ENCODE measurements at places on chromosomes 13 and 19. TPM values are rescaled to one million over a fixed set of nuclear protein-coding genes. Genes with fewer than 3 reads are reported as not detected.

DNA sequence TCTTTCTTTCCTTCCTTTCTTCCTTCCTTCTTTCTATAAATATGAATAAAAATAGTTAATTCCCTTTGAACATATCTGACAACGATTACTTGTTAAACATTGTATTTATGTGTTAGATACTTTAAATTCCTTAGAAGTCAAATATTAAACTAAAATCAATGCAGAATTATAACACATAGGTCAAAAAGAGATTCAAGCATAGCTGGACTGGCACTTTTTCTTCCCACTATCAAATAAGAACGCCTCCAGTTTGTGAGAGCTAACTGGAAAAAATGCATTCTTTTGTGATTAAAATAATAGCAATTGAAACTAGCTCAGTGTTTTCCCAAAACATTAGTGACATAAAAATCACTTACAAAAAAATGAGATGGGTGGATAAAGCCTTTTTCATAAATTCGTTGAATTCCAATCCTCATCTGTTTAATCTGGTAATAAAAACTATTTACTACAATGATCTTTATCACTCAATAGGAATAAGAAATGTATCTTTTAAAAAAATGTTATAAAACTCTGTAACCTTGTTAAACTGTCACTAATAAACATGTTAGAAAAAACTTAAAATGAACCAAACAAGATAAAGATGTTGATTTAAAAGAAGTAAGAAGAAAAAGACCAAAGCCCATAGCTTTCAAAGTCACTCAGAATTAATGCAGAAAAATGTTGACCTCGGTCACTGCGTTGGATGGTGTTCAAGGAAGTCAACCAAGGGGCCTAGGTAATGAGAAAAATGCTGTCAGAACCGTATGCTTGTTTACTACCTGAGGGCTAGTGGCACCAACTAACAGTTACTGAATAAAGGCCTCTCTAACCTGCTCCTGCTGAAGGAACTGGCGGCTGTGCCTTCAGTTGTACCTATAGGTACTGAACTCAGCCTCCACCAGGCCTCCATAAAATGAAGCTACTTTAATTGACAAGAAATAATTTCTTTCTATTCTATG, 1039.5 kb upstream of the SLC10A2 start:
- no peaks in the 10 kb centered on the region for H3K36me3 ChIP-seq
- no peak for DNase-seq
- H3K4me3 ChIP-seq, result no peak overlapping the region
- H3K4me1 ChIP-seq, result no peaks in the 10 kb centered on the region

DNA sequence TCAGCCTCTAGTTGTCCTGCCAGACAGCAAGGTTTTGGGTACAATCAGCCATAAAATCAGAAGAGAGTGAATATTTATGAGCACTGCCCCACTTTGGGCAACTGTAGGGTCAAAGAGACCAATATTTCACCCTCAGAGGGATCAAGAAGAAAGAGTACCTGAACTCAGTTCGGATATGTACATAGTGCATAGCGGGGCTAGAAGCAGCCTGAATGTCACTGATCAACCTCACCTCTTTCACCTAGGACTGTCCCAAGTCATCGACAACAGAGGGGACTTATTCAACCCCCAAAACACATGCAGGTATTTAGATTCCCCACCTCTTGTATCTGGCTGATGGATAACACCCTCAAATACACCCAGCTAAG, 446.9 kb downstream of the COG6 start:
- no peak overlapping the region for H3K4me3 ChIP-seq
- H3K4me1 ChIP-seq, result no peaks in the 10 kb centered on the region
- no peak for DNase-seq
- H3K36me3 ChIP-seq, result no peaks in the 10 kb centered on the region

Gene SBSN
- not detected for total RNA-seq

DNA sequence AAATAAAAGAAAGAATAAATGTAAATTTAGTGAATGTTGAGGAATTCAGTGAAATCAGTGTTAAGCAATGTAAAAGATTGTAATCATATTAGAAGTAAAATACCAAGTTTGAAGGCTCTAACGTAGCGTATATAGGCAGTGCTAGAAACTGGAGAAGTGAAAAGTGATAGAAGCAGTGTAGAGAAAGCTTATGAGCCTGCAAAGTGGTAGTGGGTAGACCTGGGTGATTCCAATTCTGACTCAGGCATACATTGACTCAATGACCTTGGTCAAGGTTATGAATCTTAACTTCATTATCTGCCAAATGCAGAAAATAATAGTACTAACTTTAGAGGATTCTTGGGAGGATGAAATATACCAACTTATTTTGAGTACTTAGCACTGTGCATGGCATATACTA, 4.1 kb downstream of the SLC10A2 start:
- H3K27me3 ChIP-seq, result no peaks in the 10 kb centered on the region
- no peak overlapping the region for H3K27ac ChIP-seq
- no peaks in the 10 kb centered on the region for H3K4me1 ChIP-seq

GRCh38 chr13:62115831-62116230, 700.2 kb upstream of the PCDH20 start:
- no peaks in the 10 kb centered on the region for H3K36me3 ChIP-seq
- H3K27ac ChIP-seq, result no peak overlapping the region
- no peak for DNase-seq
- no peaks in the 10 kb centered on the region for H3K27me3 ChIP-seq
- no peak overlapping the region for H3K4me3 ChIP-seq
- no peaks in the 10 kb centered on the region for H3K4me1 ChIP-seq

Gene CLDND2
- not detected for total RNA-seq

DNA sequence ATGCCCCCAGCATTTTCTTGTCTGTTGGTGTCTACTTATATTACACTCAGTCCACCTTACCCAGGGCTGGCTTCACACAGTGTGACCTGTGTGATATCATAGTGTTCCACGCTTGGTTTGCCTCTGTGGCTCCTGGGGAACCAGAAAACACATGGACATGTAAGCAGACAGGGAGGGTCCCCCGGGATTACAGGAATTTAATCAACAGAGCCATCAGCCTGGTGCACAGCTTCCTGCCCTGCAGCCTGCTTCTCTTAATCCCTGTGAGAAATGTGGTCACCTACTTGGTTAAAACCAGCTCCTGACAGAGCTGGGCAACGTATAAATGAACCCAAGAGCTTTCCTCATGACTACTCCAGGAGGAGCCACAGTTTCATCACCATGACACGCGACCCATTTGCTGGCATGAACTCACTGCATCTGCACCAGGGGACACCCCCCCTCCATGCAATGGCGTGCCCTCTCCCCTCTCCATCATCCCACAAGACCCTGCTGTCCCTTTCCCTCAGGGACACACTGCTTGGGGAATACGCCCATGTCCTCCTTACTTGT, 152.1 kb downstream of the UQCRFS1 start:
- no peaks in the 10 kb centered on the region for H3K4me1 ChIP-seq
- no peak overlapping the region for H3K27ac ChIP-seq
- no peaks in the 10 kb centered on the region for H3K36me3 ChIP-seq
- H3K4me3 ChIP-seq, result no peak overlapping the region
- no peak for DNase-seq
- no peaks in the 10 kb centered on the region for H3K27me3 ChIP-seq

Gene ZNF729
- total RNA-seq, result not detected

Gene CEBPA
- total RNA-seq, result 91.0 TPM

DNA sequence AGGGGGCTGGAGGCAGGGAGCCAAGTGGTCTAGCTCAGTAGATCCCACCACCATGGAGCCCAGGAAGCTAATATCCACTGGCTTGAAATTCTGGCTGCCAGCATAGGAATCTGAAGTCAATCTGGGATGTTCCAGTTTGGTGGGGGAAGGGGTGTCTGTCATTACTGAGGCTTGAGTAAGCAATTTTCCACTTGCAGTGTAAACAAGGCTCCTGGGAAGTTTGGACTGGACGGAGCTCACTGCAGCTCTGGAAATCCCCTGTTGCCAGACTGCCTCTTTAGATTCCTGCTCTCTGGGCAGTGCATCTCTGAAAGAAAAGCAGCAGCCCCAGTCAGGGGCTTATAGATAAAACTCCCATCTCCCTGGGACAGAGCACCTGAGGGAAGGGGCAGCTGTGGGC, 349.2 kb upstream of the KLHL1 start:
- no peak for DNase-seq
- no peaks in the 10 kb centered on the region for H3K4me1 ChIP-seq
- H3K36me3 ChIP-seq, result no peaks in the 10 kb centered on the region
- no peak overlapping the region for H3K4me3 ChIP-seq

GRCh38 chr19:28136796-28137195, 1076.2 kb downstream of the UQCRFS1 start:
- H3K4me3 ChIP-seq, result no peak overlapping the region
- H3K27ac ChIP-seq, result no peak overlapping the region
- H3K36me3 ChIP-seq, result no peaks in the 10 kb centered on the region
- no peak for DNase-seq

Gene OR7C1
- total RNA-seq, result not detected

GRCh38 chr13:91740756-91741155, 342.3 kb downstream of the GPC5 start:
- H3K27ac ChIP-seq, result no peak overlapping the region
- no peaks in the 10 kb centered on the region for H3K4me1 ChIP-seq
- DNase-seq, result no peak
- no peaks in the 10 kb centered on the region for H3K27me3 ChIP-seq
- no peaks in the 10 kb centered on the region for H3K36me3 ChIP-seq
